Caco-2 (cell line): ENCODE measurements at places on chromosomes 11 and 22. TPM values are rescaled to one million over a fixed set of nuclear protein-coding genes. Genes with fewer than 3 reads are reported as not detected.

The OR2AG2 gene
- total RNA-seq: not detected in 2 replicates

The APOL4 gene
- not detected in 2 replicates for total RNA-seq

DNA sequence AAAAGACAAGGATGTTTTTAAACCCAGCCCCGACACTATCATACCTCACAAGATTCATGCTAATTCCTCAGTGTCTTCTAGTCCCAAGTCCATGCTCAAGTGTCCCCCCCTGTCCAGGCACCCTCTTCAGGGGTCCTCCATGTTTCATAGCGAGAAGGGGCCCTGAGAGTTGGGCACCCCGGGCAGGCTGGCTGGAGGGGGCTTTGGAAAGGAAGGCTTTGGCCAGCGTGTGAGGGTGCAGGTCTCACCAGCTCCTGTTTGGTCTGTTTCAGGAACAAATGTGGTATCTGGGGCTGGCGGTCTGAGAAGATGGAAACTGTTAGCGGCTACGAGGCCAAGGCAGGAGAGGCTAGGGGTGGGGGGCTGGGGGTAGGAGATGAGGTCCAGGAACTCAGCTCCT lies 4.5 kb upstream of the SSH3 start:
- DNase-seq: no peak

- no peak for DNase-seq
These were observed 981.6 kb upstream of the FAT3 start for GRCh38 chr11:91243051-91243450.

DNA sequence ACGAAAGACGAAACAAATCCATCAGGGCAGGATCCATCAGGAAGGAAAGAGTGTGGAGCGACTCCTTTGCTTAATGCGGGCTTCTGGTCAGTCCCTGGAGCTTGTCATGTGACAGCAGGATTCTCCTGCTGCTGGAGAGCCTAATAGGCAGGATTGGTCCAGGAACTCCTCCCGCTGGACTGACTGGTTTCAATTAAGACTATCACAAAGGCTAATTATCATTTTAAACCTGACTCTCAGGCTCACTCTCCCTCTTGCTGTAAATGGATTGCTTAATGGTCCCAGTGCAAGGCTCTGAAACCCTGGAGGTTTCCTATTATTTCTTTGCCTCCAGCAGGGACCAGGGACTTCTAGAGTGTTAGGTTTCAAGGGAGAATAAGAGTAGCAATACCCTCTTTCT lies 493.8 kb downstream of the NTM start:
- DNase-seq: no peak

GRCh38 chr11:64015935-64016845 lies 19.5 kb upstream of the FLRT1 start:
- DNase-seq: no peak
